ENCODE measurements at places on chromosomes 1 and 21.

- DNase-seq = no peak
Measured at GRCh38 chr1:155504207-155504606, 58.4 kb downstream of the ASH1L start.

DNA sequence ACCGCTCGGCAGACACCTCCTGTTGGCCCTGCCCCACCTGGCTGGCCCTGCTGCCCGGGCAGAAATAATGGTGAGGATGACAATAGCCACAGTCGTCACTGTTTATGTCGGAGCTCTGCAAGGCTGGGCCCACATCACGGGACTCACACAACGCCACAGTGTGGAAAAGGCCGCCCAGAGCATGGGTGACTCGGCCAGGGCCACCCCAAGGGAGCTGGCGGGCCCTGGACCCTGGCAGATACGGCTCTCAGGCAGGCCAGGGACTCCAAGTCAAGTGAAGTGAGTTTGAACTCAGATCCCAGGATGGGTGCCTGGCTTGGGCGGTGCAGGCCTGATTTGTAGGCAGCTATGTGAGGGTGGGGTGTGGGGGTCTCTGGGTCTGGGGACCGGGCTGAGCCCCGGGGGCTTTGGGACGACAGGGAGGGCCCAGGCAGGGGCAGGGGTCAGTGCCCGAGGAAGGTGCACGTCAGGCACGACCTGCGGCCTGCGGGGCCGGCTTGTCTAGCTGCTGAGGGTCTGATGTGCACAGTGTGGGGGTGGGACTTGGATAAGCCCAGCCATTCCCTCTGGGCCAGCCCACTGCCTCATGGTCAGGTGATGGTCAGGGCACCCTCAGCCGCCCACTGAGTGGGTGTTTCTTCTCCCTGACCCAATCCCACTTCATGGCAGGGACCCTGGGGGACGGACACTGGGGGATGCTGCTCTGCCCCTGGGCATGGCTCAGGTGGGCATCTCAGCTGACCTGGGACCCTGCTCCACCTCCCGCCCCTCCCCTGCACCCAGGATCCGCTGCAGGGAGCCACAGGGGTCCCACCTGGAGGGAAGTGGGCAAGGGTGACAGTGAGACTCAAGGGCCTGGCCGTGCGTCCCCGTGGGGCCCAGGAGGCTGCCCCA, 1.0 kb downstream of the RNF223 start:
- no peak for DNase-seq

- DNase-seq = no peak
Measured at GRCh38 chr1:3471356-3472087, 17.1 kb downstream of the ARHGEF16 start.

DNA sequence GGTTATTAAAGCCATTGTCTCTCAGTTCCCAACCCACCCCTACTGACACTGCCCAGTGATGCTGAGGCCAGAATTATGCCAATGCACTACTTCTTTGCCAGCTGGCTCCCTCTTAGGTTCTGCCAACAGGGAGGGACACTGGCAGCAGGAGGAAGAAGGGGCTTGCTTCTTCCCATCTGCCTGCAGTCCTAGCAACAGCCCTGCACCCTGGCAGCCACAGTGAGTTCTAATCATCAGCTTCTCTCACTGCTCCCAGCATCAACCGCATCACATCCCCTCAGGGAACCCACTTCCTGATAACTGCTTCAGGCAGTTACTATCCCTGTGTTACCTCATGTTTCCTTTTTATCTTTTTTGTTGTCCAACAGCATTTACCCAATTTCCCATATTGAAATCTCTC, 86.2 kb downstream of the UBR4 start:
- peak; percentile 40 for DNase-seq

DNA sequence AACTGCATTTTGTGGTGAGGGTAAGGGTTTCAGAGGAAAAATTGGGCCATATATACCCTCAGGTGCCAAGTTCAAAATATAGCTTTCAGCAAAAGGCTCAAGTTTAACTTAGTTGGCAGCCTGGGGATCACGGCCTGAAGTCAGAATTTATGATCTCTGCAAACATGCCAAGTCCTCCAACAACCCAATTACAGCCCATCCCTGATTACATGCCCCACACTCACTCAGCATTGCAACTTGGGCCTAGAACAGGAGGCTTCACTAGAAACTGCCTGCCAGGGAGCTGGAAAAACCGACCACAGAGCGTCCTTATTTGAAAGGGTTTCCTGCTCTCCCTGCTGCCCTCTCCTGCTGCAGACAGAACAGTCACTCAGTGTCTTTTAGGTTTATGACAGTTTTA, 12.4 kb downstream of the FYB2 start:
- no peak for DNase-seq

GRCh38 chr1:214634267-214634666, 31.3 kb downstream of the CENPF start:
- DNase-seq = no peak

- DNase-seq = no peak
Measured at GRCh38 chr1:243580072-243580471, 270.0 kb downstream of the AKT3 start.

DNA sequence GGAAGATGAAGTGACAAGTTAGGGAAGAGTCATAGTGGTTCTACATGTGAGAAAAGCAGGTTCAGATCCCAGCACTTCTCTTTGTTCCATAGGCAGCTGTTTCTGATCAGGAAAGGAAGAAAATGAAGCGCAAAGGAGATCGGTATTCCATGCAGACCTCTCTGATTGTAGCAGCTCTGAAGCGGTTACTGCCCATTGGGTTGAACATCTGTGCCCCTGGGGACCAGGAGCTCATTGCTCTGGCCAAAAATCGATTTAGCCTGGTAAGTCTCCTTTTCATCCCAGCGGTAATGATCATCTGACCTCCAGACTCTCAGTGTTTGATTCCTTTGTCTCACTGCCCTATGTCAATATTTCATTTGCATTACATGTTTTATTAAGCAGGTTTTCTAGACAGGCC, 173.6 kb downstream of the ZP4 start:
- DNase-seq = no peak

DNA sequence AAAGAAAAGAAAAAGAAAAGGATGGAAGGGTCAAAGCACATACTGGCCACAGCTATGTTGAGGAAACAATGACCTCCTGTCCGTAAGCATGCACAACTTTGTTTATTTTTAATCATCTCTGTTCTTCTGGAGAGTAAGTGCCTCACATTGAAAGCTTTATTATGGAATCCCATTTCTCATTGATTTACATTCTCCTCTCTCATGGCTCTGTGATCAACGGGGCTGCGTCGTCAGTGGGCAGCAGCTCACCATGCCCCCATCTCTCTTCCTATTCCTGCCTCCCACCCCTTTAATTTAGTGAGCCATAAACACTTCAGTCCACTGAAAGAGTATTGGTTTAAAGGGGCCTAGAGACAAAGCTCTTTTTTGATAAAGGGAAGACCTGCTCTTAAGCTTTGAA, 98.9 kb downstream of the KAZN start:
- DNase-seq = no peak

DNA sequence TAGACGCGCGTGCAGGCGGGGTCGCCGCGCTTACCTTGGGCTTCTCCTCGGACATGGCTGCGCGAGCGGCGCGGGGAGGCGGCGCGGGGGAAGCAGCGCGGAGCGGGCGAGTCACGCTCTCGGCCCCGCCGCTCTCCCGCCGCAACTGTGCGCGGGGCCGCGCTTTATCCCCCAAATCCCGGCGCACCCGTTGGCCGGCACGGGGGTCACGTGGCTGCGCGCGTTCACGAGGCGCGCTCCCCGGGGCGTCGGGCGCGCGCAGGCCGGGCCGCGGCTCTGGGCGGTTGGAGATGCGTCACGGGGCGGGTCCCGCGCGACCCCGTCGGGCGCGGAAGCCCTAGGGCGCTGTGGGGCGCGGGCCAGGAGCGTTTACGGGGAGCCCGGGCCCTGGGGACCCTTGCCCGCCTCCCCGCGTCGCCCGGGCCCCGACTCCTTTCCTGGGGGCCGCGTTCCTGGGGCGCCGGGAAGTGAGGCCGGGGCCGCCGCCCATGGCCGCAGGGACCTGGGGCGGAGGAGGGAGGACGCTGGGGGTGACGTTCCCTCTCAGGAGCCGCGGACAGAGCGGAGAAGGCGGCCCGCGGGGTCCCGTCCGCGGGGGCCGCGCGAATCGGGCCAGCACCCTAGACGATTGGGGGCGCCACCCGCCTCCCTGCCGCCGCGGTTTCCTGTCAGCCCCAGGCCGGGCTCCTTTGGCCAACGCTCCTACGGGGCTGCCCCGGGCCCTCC, at the start of gene SUMO3:
TSS of gene SUMO3 (minus strand) at position 149 of the 726 bp plus-strand sequence. CDS start at position 55, 94 bp downstream.
- DNase-seq = peak; percentile 88

DNA sequence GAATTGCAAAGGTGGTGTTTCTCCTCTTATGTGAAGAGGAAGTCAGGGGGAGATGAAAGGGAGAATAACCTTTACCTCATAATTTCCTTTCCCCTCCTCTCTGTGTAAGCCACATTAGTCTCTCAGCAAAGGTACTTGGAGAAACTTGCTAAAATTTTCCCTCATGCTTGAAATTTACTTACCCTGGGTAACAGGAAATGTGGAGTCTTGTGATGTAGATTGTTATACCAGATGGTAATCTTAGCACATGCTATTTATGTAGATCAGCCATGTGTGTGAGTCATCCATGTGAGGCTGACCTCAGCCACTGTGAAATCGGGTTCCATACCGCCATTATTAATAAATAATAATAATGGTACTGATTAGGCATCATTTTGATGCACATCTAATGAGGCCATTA, 128.4 kb downstream of the TGFB2 start:
- DNase-seq = no peak

DNA sequence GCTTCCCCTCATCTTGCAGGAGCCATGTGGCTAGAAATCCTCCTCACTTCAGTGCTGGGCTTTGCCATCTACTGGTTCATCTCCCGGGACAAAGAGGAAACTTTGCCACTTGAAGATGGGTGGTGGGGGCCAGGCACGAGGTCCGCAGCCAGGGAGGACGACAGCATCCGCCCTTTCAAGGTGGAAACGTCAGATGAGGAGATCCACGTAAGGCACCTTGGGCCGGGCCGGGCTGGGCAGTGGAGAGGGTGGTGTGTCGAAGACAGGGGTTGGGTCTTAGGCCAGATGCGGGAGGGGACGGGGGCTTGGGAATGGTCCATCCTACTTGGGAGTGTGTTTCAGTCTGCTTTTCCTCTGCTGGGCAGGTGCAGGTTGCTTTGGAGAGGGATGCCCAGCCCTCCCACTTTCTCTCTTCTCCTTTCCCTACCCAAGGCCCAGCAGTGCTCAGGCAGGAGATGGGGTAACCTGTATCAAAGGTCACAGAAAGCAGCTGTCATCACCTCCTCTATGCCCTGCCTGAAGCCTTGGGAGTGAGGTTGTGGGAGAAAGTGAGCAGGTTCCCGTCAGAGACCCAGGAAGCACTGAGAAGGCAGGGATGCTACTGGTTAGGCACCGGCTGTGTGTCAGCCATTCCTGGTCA, 18.9 kb downstream of the EPHX1 start:
- DNase-seq = no peak

DNA sequence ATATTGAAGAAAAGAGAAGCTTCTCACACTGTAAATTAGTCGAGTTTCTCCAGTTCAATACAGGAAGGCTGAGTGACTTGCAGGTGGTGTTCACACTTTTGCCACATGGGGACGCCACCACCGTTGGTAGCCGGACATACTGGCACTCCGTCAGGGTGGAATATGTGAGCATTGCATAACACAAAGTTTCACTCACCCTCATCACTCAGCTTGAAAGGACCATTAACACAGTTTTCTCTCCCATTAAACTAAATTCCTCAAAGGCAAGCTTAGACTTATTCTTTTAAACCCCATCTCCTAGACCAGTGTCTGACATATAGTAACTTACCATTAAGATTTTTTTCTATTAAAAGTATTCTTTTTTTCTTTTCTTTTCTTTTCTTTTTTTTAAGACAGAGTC, 105.3 kb upstream of the SERBP1 start:
- peak; percentile 70 for DNase-seq

- DNase-seq = no peak
Measured at GRCh38 chr1:224431726-224432125, 2.9 kb downstream of the WDR26 start.

GRCh38 chr1:5296095-5296494, 641.7 kb downstream of the AJAP1 start:
- no peak for DNase-seq

DNA sequence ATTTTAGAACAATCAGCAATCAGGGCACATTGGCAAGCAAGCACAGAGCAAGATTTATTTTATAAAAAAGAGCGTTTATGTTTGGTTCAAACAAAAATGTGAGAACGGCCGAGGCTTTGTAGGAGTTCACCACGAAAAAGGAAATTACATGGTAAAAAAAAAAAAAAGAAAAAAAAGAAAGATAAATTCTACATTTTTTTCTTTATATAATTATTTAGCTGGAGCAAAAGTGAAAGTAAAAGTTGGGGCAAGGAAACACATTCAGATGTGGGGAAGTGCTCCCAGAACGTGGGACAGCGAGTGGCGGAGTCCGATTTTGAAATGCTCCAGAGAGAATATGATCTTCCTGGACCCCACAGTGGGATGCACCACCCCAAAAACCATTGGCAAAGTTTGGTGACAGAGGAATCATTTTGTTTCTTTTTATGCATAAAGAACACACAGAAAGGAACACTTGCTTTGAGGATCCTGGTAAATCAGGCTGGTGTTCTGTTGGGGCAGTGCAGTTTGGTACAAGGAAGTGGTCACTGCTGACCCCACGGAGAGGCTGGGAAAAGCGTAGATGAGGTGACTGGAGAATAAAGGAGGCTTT, 16.3 kb upstream of the ATP5PO start:
- DNase-seq = no peak

GRCh38 chr1:201447903-201448871, 20.8 kb downstream of the PHLDA3 start:
- peak; percentile 43 for DNase-seq

DNA sequence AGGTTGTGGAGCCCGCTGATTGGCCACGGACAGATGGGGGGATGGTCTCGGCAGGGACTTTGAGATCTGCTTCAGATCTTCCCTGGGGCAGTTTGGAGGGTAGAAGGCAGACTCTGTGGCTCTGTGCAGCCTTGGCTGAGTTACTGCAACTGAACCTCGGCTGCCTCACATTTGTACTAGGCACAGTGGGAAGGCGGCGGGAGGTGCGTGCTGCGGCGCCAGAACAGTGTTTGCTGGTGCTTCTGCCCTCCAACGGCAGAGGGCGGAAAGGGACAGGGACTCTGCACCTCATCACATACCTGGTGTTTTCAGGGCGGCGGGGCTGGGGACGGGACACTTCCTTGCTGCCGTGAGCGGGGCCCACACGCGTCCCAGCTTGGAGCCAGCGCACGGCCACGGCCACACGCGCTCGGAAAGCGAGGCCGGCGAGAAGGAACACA, 26.2 kb downstream of the SLC66A1 start:
- DNase-seq = no peak

GRCh38 chr1:229714964-229715603, 89.0 kb downstream of the URB2 start:
- DNase-seq = no peak

DNA sequence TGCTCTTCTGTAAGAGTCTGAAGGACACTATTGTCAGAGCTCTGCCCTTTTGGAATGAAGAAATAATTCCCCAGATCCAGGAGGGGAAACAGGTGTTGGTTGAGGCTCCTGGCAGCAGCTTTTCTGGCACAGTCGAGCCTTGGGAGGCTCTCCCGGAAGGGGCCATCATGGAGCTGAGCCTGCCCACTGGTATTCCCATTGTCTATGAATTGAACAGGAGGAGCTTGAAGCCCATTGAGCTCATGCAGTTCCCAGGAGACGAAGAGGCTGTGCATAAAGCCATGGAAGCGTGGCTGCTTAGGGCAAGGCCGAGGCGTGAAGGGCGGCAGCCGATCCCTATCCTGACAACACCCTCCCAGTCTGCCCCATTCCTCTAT, 26.6 kb downstream of the UBE4B start:
- no peak for DNase-seq

GRCh38 chr1:53810007-53810406, 28.1 kb downstream of the NDC1 start:
- DNase-seq = no peak

- DNase-seq = no peak
Measured at GRCh38 chr1:30807318-30808066, 49.9 kb upstream of the LAPTM5 start.

- DNase-seq = no peak
Measured at GRCh38 chr1:3742439-3743298, 9.6 kb upstream of the CCDC27 start.
